Gastrocnemius medialis (tissue), 4 donors: ENCODE measurements at places on chromosomes 2 and 18. TPM values are rescaled to one million over a fixed set of nuclear protein-coding genes. Genes with fewer than 3 reads are reported as not detected.

Gene CNDP2
- total RNA-seq, result 29.5 TPM

Gene NCKAP5
- 0.55 TPM for total RNA-seq

Gene SP140
- not detected for total RNA-seq

Gene ST6GAL2
- total RNA-seq, result not detected

Gene SLC9A4
- not detected for total RNA-seq

Gene BARD1
- total RNA-seq, result 5.3 TPM

Gene ZNF24
- 34.7 TPM for total RNA-seq

Gene CDH2
- total RNA-seq, result 0.51 TPM

Gene ERICH2
- not detected for total RNA-seq

Gene FSIP2
- total RNA-seq, result 0.17 TPM

Gene UBE2F
- 97.3 TPM for total RNA-seq

Gene UGT1A5
- total RNA-seq, result not detected

Gene ANKRD30B
- not detected for total RNA-seq

Gene IL1B
- not detected for total RNA-seq

Gene ABCG8
- total RNA-seq, result 0.07 TPM

Gene GCG
- total RNA-seq, result not detected

Gene SPEG
- total RNA-seq, result 387 TPM

Gene PDE1A
- total RNA-seq, result 2.9 TPM

Gene PROKR1
- not detected for total RNA-seq

Gene CYP27C1
- not detected for total RNA-seq

Gene EPAS1
- total RNA-seq, result 61.5 TPM

Gene DAW1
- not detected for total RNA-seq

Gene CTAGE1
- total RNA-seq, result not detected
